ENCODE measurements at places on chromosomes 1 and 21.

- DNase-seq = no peak
These were observed 111.2 kb upstream of the CTTNBP2NL start for GRCh38 chr1:112284796-112285195.

DNA sequence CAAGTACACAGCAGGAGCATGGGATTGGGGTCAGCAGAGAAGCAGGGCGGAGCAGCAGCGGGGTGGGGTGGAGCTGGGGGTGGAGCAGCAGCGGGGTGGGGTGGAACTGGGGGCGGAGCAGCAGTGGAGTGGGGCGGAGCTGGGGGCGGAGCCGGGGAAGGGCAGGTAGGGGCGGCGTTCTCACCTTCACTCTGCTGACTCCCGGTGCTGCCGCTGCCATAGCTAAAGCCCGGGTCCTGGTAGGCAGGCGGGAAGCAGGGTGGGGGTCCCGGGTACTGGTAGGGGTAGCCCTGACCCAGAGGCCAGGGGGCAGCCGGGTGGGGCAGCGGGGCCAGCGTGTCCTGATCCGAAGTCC is 6.7 kb downstream of the TAS1R3 start:
- no peak for DNase-seq

DNA sequence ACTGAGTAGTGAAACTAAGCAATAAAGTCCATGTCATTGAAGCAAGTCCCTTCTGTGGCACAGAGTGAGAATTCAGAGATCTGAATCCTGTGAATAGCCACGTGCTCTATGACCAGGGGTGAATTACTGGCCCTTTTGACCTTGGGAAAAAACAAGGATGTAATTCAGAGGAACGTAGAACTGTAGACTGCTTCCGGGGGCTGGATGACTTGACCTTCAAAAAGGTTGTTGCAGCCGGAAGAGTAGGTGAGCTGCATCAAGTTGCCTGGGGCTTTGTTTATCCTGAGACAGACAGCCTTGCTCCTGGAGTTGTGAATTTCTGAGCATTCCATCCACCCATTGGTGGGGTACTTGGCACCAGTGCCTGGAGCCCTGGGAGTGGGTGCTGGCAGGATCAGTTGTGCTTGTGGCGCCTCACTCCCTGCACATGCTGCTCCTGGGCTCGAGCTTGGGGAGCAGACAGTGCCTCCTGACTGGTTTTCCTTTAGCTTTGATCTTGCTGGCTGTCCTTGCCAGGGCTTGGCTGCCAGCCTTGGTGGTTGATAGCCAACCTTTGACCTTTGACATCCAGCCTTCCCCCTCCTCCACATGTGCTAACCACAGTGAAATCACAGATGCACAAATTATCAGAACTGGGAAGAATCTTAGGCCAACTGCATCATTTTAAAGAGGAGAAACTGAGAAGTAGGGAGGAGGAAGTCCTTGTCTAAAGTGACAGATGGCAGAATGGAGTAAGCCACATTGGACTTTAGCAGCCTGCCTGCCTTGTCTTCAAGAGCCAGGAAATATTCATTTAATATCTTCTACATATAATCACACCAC is 16.2 kb upstream of the MYOG start:
- no peak for DNase-seq

DNA sequence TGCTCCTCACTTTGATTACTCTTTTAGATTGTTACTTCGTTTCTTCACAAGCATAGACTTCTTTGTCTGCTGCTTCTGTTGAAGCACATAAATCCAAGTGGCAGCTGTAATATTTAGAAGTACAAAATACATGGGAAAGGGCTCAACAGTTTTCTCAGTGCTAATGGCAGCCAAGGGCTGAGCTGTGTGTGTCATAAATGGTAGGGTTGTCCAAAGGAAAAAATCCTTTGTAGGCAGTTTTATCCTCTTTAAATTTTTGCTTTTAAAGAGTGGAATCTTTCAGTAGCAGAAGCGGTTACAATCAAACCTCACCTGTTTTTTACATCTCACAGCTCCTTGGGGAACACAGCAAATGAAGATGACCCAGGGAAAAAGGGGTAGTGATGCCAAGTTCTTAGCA is 650.8 kb downstream of the PLPP3 start:
- peak; percentile 11 for DNase-seq

DNA sequence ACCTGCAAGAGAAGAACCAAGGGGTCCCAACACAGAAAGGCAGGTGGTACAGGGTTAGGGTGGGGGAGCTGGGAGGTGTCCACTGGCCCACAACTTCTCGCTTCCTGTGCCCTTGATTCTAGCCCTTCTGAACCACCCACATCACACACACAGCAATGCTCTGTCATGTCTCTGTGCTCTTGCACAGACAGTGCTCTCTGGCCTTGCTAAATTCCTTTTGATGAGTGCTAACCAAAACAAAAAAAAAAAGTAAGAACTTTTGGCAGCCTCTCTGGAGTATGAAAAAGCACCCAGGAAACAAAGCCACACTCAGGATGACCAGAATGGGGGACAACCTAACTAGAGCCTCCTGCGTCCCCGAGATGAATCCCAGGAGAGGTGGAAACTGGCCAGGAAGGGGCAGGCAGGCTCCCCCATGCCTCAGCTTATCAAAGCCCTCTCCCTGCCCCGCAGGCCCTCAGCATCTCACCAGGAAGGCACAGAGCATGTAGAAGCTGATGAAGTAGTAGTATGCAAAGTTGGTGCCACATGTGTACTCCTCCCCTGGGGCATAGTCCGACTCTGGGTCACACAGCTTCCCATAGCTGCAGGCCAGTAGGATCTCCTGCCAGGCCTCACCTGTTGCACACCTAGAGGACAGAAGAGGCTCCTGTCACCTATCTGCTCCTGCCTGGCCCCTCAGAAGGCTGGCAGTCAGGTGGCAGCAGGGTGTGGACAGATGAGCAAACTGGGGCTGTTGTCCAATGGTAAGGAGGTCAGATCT is 27.2 kb upstream of the KIF21B start:
- peak; percentile 43 for DNase-seq

DNA sequence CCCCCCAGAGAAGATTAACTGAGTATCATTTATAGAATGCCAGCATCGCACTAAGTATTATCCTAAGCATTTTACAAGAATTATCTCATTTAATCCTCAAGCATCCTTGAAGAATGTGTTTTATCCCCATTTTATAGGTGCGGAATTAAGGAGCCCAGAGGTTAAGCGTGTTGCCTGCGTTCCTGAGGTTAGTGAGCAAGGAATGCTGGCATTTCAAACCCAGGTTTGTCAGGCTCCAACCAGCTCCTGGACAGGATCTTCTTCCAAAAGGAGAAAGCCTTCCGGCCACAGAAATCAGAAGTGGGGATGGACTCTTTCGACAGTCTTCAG is 82.3 kb downstream of the SSBP3 start:
- peak; percentile 77 for DNase-seq

Measured in fibroblast of villous mesenchyme (primary cell).